Stimulated activated CD8-positive, alpha-beta memory T cell treated with anti-CD3 and anti-CD28 coated beads, Interleukin-4, amount 100 ng/mL, for 4 hours (primary cell): ENCODE measurements at places on chromosomes 5 and 9.

GRCh38 chr9:134245179-134245578 is 80.8 kb upstream of the RNU6ATAC start:
- no peak for DNase-seq

DNA sequence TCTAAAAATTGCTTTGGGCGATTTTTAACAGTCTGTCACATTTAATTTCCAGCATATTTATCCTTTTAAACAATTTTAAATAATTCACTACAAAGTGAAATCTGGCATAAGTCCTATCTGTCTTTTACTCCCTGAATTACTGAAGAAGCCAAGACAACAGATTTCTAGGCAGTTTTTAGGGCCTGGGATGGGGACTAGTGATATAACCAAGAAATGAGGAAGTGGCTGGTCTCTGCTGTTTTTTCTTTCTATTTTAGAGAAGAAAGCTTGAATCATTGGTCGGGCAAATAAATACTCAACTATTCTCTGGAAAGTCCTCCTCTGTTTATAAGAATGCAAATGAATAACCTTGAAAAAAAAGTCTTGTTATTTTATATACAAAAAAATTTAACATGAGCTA is 79.7 kb upstream of the SSBP2 start:
- DNase-seq: no peak

DNA sequence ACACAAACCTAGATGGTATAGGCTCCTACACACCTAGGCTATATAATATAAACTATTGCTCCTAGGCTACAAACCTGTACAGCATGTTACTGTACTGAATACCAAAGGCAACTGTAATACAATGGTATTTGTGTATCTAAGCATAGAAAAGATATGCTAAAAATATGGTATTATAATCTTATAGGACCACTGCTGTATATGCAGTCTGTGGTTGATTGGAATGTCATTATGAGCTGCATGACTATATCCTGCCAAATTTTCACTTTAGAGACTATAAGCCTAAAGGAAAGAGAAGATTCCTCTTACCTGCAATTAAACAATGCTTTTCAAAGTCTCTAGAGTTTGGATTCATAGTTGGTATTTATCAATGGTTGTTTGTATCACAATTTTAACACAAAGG is 24.7 kb upstream of the ACOT12 start:
- DNase-seq: no peak

DNA sequence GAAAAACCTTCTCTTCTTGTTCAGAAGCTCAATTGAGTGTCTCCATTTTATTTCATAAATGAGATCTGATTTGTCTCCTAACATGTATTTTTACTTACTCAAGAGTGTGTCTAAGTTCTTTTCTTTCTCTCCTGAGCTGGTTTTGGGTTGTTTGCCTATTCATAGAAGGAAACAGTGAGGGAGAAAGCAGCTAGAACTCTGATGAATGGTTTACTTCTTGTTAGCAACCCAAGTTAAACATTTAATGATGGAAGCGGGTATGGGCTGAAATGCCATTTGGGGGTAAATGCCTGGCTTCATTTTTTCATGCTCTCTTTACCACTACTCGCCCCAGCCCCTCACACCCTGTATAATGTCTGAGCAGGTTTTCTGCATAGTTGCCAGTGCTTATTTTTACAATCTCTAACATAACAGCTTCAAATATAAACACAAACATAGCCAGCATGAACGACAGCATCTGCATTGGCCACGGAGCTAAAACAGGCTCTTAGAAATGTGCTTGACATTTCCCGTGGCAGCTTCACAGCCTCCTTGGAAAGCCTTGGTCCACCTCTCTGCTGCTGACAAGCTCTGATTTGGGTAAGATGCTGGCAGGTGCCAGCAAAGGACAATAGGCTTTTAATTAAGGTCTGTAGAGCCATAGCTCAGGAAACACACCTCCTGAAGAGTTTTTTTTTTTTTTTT is 321.1 kb downstream of the ARHGEF28 start:
- no peak for DNase-seq

GRCh38 chr9:3137347-3137695 is 293.4 kb upstream of the PUM3 start:
- no peak for DNase-seq
